Activated CD8-positive, alpha-beta T cell treated with anti-CD3 and anti-CD28 coated beads, Interleukin-2, amount 10 ng/mL, durations not matched to agents 7 days and 5 days (primary cell): ENCODE measurements at places on chromosomes 16 and 17. TPM values are rescaled to one million over a fixed set of nuclear protein-coding genes. Genes with fewer than 3 reads are reported as not detected.
A peak's percentile ranks its signal among the peaks of the same experiment; 100 is the strongest.

DNA sequence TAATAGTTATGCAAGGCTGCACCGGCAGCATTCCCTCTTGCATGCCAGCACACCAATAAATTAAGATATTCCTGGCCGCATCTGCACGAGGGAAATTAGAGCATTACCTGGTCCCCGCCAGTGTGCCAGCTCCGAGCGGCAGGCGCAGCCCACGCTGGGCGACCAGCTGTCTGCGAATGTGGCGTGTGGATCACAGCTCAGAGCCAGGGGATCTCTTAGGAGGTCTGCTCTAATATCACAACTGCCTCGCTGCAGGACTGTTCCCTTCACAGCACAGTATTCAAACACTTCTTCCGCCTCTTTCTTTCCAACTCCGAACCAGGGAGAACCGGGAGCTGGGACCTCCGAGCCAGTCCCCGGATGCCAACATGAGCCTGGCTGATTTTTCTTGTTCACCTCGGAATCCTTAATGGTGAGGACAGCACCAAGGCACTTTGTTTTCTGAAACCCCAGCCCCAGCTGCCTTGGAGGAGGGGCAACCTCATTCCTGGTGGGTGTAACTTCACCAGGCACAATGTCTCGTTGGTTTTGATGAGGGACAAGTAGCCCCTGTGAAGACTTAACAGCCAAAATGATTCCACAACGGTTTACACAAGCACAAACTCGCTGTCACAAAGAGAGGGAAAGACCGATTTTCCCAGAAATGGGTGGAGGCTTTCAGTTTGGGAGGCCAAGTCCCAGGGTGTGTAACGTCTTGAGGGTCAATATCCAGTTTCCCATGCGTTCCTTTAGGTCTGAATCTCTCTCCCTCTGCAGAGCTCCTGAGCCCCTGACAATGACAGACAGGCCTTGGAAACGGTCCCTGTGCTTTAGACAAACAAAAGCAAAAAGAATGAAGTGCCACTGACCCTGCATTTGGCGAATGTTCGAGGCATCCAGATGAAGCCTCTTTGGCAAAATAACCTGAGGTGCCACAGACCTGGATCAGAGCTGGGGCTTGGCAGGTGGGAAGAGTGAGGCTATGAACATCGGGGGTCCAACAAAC is 213.2 kb downstream of the C16orf78 start:
- no peaks in the 10 kb centered on the region for H3K36me3 ChIP-seq
- no peak overlapping the region for H3K4me3 ChIP-seq
- no peaks in the 10 kb centered on the region for H3K4me1 ChIP-seq
- H3K27ac ChIP-seq = no peak overlapping the region

GRCh38 chr16:81630635-81631031 is 148.5 kb upstream of the PLCG2 start:
- no peak overlapping the region for H3K4me3 ChIP-seq
- peak overlapping the region; percentile 22 for H3K27ac ChIP-seq
- H3K27me3 ChIP-seq = no peaks in the 10 kb centered on the region
- peaks cover 11% of the 10 kb centered on the region for H3K36me3 ChIP-seq

DNA sequence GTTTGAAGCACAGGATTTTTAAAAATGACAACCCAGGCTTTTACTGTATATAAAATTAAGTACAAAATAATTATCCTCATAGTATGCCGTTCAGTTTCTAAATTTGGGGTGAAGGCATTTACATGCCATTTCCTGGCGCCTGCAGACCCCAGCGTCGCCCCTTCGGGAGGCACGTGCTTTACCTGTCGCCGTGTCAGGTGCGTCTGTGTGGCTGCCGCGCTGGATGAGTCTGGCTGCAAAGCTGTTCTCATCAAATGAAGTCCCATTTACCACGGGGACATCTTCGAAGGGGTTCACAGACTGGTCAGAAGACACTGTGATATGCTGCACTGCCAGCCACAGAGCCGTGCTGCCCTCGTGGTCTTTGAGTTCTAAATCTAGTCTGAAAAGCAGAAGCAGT is 51.8 kb downstream of the CYB5D2 start:
- H3K27me3 ChIP-seq = no peaks in the 10 kb centered on the region
- no peak overlapping the region for H3K4me3 ChIP-seq
- peaks cover 41% of the 10 kb centered on the region for H3K36me3 ChIP-seq

DNA sequence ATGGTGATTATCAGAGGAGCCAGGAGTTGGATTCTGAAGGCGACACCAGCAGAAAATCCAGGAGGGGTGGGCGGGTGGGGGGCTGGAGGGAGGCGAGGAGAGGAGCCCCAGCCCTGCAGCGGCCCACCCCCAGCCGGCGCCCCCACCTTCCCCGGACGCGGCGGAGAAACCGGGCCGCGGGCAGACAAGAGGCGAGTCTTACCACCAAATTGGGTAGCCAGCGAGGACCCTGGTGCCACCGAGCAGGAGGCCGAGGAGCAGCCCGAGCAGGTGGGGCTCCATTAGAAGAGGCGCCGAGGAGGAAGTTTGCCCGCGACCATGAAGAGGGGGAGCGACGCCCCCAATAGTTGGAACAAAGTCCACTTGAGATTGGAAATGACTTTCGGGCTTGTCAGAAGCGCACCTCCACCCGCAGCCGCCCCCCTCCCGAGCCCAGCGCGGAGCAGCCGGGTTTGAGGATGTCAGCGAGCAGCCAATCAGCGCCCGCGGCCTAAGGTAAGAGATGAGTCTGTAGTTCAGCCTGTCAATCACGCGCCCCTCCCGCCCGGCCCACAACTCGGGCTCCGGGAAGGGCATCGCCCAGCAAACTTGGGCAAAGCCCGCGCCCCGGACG is at the start of gene WNT3:
TSS of gene WNT3 (minus strand) at position 377 of the 613 bp plus-strand sequence. CDS start at position 282, 95 bp downstream.
- H3K4me1 ChIP-seq = peaks cover 30% of the 10 kb centered on the region
- no peaks in the 10 kb centered on the region for H3K36me3 ChIP-seq
- H3K27ac ChIP-seq = no peak within 1 kb of the TSS
- DNase-seq = peak; percentile 64

DNA sequence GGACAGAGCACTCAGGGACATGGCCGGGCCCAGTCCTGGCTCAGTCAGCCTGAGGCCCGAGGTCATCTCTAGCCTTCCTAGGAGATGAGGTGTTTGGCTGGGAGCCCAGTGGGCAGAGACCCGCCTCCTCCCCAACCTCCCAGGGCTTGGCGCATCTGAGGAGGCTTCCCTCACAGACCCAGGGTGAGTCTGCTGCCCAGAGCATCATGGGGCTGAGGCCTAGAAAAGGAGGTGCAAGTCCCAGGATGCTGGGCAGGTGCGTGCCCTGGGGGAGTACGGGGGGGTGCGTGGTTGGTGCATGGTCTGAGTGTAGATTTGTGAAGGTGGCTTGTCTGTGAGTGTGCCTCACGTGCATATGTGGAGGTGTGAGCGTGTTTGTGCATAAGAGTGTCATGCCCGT is 4.7 kb downstream of the PDE6G start:
- peaks cover 41% of the 10 kb centered on the region for H3K4me1 ChIP-seq
- peaks cover 9% of the 10 kb centered on the region for H3K36me3 ChIP-seq
- peak overlapping the region; percentile 23 for H3K4me3 ChIP-seq
- H3K27me3 ChIP-seq = peaks cover 21% of the 10 kb centered on the region

The FSCN2 gene
- 0.52 TPM for total RNA-seq

DNA sequence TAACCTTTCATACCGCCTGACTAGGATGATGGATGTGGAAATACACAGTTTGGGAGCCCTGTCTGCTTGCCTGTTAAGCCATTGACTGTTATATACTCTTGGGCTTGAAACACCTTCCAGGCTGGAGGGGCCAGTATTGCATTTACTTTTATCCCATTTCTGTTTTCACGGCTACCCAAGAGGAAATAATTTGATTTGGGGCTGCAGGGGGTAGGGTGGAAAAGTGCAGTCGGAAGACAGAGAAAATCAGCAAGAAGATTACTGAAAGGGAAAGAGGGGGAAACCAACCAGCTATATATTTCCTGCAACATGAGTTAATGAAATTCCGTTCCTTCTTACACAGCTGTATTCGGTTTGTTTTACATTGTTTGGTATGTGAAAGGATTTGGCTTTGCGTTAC is 202.5 kb downstream of the CDH13 start:
- H3K4me1 ChIP-seq = no peaks in the 10 kb centered on the region
- no peak overlapping the region for H3K4me3 ChIP-seq
- H3K36me3 ChIP-seq = no peaks in the 10 kb centered on the region
- H3K27me3 ChIP-seq = peaks cover 12% of the 10 kb centered on the region
- no peak for DNase-seq

DNA sequence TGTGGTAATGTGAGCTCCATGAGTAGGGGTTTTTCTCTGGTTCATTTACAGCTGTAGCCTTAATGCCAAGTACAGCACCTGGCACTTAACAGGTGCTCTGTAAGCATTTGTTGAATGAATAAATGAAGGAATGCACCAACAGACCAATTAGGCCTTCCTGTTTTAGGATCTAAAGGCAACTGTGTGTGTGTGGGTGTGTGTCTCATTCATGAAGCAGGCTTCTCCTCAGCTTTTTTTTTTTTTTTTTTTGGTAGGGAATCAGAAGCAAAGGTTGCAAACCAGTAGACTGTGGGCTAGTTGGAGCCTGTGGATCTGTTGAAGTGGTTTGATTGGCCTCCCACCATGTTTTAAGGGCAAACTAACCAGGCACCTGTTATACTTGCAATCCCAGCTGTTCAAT is 48.1 kb downstream of the HS3ST2 start:
- H3K27ac ChIP-seq = no peak overlapping the region
- H3K27me3 ChIP-seq = peaks cover 13% of the 10 kb centered on the region
- H3K36me3 ChIP-seq = no peaks in the 10 kb centered on the region

DNA sequence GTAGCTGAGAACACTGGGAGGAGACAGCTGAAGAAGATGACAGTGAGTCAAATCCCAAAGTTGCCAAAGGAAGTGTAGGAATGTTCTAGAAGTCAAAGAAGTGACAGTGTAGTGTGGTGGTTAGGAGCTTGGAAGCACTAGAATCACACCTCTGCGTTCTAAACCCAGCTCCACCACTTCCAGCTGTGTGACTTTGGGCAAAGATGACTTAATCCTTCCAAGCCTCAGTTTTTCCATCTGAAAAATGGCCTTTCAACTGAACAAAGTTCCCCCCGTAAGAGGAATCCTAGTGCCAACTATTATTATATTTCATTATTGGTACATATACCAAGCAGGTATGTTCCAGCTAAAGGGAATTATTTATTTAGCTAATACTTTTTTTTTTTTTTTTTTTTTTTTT is 56.0 kb downstream of the IQCK start:
- H3K4me3 ChIP-seq = no peak overlapping the region
- no peak for DNase-seq
- no peaks in the 10 kb centered on the region for H3K4me1 ChIP-seq

GRCh38 chr16:69193855-69194254 is 6.9 kb downstream of the SNTB2 start:
- H3K27ac ChIP-seq = no peak overlapping the region
- H3K4me3 ChIP-seq = no peak overlapping the region
- H3K27me3 ChIP-seq = no peaks in the 10 kb centered on the region

The DOC2A gene
- not detected for total RNA-seq

GRCh38 chr16:71675380-71675779 is 49.1 kb downstream of the PHLPP2 start:
- peaks cover 25% of the 10 kb centered on the region for H3K4me1 ChIP-seq
- peaks cover 16% of the 10 kb centered on the region for H3K36me3 ChIP-seq
- H3K27me3 ChIP-seq = no peaks in the 10 kb centered on the region
- H3K27ac ChIP-seq = no peak overlapping the region
- no peak for DNase-seq
- no peak overlapping the region for H3K4me3 ChIP-seq

- DNase-seq = no peak
- H3K4me1 ChIP-seq = peaks cover 8% of the 10 kb centered on the region
- no peaks in the 10 kb centered on the region for H3K36me3 ChIP-seq
- peaks cover 20% of the 10 kb centered on the region for H3K27me3 ChIP-seq
Measured at GRCh38 chr16:3112058-3112880, at the start of gene ZNF205. Gene ZNF205 (plus strand): TSS chr16:3112586. CDS start chr16:3113431, 845 bp downstream.

The ZG16B gene
- 3.7 TPM for total RNA-seq

- H3K27ac ChIP-seq = no peak overlapping the region
- H3K36me3 ChIP-seq = peaks cover 35% of the 10 kb centered on the region
- no peak for DNase-seq
Measured at GRCh38 chr17:57619061-57619937, 125.8 kb downstream of the CCDC182 start.

The RAMP2 gene
- total RNA-seq = not detected

The CDC27 gene
- 138 TPM for total RNA-seq

The TBC1D3G gene
- total RNA-seq = not detected

The CCL22 gene
- 0.97 TPM for total RNA-seq

- no peaks in the 10 kb centered on the region for H3K27me3 ChIP-seq
- DNase-seq = no peak
- peaks cover 57% of the 10 kb centered on the region for H3K36me3 ChIP-seq
Measured at GRCh38 chr17:77379832-77380231, 239.1 kb downstream of the SEC14L1 start.

DNA sequence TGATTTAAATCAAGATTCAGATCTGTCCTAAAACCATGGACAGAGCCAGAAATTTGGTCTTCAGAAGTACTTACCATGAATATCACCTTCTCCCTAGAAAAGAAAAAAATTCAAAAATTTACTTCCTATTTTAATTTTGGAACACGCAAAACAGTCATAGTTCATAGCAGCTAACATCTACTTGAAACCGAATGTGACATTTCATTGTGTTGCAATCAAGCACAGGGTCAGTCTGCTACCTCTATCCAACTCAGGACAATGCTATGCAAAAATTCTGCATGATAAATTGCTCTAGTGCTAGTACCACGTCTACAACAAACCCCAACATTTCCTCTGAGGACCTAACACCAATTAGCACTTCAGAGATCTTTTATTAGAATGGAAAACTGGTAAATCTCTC is 7.7 kb downstream of the JPT1 start:
- H3K36me3 ChIP-seq = peaks cover 60% of the 10 kb centered on the region
- DNase-seq = no peak
- H3K27ac ChIP-seq = no peak overlapping the region
- H3K4me1 ChIP-seq = peaks cover 23% of the 10 kb centered on the region
- H3K4me3 ChIP-seq = no peak overlapping the region
